ENCODE measurements at places on chromosomes 11 and 22. TPM values are rescaled to one million over a fixed set of nuclear protein-coding genes. Genes with fewer than 3 reads are reported as not detected.

The DGAT2 gene
- 1.2 TPM for total RNA-seq

- DNase-seq, result no peak
These were observed 24.2 kb upstream of the YPEL1 start for GRCh38 chr22:21759646-21760376.

GRCh38 chr22:46442217-46442853, 95.1 kb downstream of the CELSR1 start:
- no peak for DNase-seq

The GPR83 gene
- total RNA-seq, result 0.05 TPM

GRCh38 chr11:102911758-102912481, 37.1 kb upstream of the MMP12 start:
- no peak for DNase-seq

The SHANK3 gene
- 0.32 TPM for total RNA-seq

The ZNF280B gene
- 3.6 TPM for total RNA-seq

The DAGLA gene
- 2.9 TPM for total RNA-seq

The APOBEC3H gene
- total RNA-seq, result not detected

The CASP4 gene
- total RNA-seq, result 54.0 TPM

- DNase-seq, result no peak
These were observed 61.6 kb upstream of the CARD18 start for GRCh38 chr11:105201166-105201565.

Measured in myocyte (in vitro differentiated cells).